ENCODE measurements at places on chromosomes 6 and 20. TPM values are rescaled to one million over a fixed set of nuclear protein-coding genes. Genes with fewer than 3 reads are reported as not detected.

Gene BHLHE23
- total RNA-seq, result not detected

DNA sequence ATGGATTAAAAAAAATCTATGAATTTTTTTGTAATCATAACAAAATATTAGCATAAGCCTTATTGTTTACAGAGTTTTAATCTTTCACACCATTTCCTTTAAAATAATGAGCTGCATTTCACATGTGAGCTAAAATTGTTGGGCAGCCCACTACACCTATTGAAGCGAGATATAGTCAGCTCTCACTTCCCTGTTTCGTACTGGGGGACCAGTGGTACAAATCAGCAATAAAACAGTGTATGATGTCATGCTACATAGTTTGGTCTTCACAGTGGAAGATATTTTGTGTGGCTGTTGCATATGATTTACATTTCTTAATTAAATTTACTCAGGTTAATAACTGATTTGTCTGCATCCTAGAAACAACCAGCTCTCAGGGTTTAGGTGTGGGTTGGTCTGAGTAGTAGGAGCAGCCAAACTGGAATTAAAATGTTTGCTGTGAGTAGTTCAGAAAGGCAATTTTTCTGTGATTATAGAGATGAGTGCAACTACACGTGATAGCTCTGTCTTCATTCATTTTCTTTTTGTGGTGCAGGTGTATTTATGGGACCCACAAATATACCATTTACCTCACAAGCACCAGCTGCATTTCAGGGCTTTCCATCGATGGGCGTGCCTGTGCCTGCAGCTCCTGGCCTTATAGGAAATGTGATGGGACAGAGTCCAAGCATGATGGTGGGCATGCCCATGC is 99.3 kb downstream of the B3GAT2 start:
- no peak for DNase-seq

Gene SYNDIG1
- not detected for total RNA-seq

Gene BANF2
- not detected for total RNA-seq

Gene CTCFL
- total RNA-seq, result not detected

- DNase-seq, result no peak
These were observed 177.0 kb upstream of the MMS22L start for GRCh38 chr6:97459986-97460385.

GRCh38 chr6:151413372-151414145 is 22.2 kb upstream of the ZBTB2 start:
- DNase-seq, result peak; percentile 52

GRCh38 chr6:114125576-114125975 is 154.6 kb upstream of the HDAC2 start:
- no peak for DNase-seq

GRCh38 chr6:39330476-39330875 is 8.0 kb upstream of the KCNK16 start:
- no peak for DNase-seq

- DNase-seq, result no peak
These were observed 59.1 kb downstream of the ADGRF1 start for GRCh38 chr6:46983007-46983411.

- no peak for DNase-seq
These were observed 659.0 kb downstream of the UTRN start for GRCh38 chr6:144944106-144944505.

DNA sequence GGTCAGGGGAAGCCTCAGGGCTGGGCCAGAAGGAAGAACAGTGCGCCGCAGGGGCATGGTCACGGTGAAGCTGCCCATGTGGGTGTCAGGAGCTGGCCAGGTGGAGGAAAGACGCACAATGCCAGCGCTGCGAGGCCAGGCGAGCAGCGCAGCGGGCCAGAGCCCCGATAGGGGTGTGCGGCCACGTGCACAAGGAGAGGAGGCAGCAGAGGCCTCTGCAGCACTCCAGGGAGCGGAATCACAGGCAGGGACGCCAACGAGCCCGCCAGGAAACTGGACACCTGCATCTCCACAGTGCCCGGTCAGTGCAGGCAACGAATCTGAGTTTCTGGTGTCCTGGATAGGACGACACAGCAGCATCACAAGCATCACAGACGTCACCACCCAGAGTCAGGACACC is 35.7 kb downstream of the TAF4 start:
- DNase-seq, result no peak

GRCh38 chr6:14458669-14459266 is 341.2 kb downstream of the CD83 start:
- no peak for DNase-seq

Gene HINT3
- 7.1 TPM for total RNA-seq

Gene PCSK2
- not detected for total RNA-seq

Gene DDR1
- total RNA-seq, result 13.7 TPM

Gene TUBB2B
- 0.41 TPM for total RNA-seq

Gene NRSN1
- total RNA-seq, result not detected

GRCh38 chr6:11824986-11825385 is 46.4 kb upstream of the ADTRP start:
- DNase-seq, result no peak

DNA sequence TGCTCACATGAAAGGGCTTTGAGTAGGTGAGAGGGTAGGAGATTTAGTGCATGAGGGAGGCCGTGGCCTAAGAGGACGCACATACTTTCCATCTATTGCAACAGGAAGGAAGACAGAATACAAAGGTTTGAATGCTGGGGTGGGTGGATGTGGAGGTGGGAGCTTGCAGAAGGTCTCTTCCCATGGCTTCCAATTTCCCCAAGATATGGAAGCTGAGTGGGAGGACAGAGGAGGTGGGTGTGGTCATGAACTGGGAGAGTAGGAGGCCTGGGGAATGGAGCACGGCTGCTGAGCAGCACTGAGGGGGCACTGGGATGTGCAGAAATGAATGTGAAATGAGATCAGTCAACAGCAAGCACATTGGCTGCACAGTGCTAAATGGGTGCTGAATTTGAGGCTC is 70.3 kb downstream of the SCML4 start:
- DNase-seq, result no peak

- DNase-seq, result no peak
These were observed 47.0 kb downstream of the GNAS start for GRCh38 chr20:58899512-58899911.

DNA sequence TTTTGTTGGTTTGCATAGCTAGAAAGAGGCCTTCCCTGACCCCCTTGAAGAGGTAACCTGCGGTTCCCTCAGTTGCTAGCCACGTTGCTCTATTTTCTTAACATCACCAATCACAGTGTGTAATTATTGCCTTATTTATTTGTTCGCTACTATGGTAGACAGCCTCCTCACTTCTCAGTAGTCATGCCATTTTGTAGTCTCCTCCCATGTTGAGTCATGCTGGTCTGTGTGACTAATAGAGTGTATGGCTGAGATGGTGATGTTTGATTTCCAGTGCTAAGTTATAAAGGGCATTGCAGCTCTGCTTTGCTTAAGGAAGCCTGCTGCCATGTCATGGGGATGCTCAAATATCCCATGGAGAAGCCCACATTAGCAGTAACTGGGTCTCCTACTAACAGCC is 236.6 kb upstream of the CHD6 start:
- DNase-seq, result no peak

- DNase-seq, result no peak
These were observed 1336.7 kb upstream of the CITED2 start for GRCh38 chr6:140711019-140711613.

DNA sequence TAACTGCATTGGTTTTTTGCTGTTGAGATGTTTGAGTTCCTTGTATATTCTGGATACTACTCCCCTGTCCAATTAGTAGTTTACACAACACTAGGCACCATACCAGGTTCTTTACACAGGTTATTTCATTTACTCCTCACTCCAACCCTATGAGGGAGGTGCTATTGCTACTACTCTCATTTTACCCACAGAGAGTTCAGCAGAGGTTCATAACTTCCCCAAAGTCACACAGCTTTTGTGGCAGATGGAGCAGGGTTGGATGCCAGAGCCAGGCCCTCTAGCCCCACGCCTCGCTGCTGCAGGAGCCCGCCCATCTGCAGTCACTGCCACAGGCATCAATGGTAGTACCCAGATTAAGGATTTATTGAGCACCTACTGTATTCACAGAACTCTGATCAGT is 61.7 kb upstream of the MAP3K4 start:
- DNase-seq, result no peak

DNA sequence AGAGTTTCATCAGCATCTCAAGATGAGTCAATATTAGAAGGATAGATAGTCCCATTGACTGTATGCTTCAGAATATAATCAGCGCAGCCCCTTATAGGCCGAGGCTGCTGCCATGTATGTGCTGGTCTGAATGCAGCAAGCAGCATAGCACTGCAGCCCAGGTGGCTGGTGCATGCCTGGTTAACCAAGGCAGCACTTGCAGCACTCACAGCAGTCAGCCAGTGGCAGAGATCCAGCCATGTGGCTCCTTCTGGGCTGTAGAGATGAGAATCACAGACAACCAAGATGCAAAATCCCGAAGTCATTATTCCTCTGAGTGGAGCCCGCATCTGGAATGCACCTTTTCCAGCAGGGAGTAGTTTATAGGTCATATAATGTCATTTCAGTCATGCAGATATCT is 251.9 kb downstream of the UST start:
- DNase-seq, result no peak

GRCh38 chr20:16801919-16802651 is 53.9 kb downstream of the OTOR start:
- peak; percentile 13 for DNase-seq

GRCh38 chr6:16240589-16241320 is 2.4 kb downstream of the GMPR start:
- no peak for DNase-seq

Gene KCNK16
- not detected for total RNA-seq

DNA sequence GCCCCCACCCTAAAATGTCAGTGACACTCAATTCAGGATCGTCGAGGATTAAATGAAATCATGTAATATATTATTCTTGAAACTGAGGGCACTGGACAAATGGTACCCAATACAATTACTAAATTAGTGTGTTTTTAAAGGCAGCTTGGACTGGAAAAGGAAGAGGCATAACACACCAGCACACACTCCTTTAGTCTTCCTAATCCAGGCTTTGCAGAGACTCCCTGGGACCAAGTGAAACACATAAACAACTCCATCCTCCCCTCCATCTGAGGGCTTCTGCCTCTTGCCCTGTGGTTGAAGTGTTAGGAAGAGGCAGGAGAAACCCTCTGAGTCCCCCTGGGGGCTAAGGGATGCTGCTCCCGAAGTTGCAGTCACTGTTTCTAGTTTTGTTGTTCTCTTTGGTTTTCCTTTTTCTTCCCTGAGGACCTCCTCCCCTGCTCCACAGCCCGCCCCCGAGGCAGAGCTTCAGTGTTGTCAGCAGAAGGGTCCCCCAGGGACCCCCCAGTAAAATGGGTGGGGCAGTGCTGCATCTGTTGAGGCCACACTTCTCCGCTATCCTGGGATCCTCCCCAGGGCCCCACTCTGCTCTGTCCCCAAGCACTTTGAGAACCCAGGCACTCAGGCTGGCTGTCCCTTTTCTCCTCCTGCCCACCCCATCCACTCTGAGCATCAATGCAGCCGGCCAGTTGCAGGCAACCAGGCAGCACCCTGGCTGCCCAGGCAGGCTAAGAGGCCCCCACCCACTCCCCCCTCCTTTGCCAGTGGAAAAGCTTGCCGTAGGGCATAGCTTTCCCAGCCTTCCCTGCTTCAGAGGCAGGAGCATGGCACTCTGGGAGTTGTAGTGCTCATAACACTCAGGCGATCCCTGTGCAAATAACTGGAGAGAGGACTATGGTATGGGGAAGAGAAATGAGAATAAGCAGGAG is 5.9 kb downstream of the TMEM63B start:
- no peak for DNase-seq

- DNase-seq, result peak; percentile 44
These were observed 8.0 kb downstream of the TP53RK start for GRCh38 chr20:46681032-46681854.

DNA sequence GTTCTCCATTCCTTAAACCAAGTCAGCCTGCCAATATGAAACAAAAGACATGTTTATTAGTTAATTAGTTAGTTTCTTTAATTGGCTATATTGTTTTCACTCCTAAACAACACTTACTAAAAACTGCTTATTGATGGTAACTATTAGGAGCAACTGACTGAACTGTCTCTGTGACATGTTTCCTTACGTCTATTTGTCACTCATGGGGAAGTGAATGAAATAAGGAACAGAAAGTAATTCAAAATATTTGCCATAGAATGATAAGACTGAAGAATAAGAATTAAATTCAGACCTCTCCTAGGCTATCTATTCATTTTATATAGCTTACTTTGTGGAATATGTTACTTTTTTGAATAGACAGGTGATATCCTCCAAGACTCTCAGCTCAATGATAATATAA is 217.2 kb downstream of the LAMA2 start:
- DNase-seq, result no peak

Gene LAMA4
- total RNA-seq, result not detected

Gene HTR1E
- not detected for total RNA-seq

Gene POU3F2
- not detected for total RNA-seq

DNA sequence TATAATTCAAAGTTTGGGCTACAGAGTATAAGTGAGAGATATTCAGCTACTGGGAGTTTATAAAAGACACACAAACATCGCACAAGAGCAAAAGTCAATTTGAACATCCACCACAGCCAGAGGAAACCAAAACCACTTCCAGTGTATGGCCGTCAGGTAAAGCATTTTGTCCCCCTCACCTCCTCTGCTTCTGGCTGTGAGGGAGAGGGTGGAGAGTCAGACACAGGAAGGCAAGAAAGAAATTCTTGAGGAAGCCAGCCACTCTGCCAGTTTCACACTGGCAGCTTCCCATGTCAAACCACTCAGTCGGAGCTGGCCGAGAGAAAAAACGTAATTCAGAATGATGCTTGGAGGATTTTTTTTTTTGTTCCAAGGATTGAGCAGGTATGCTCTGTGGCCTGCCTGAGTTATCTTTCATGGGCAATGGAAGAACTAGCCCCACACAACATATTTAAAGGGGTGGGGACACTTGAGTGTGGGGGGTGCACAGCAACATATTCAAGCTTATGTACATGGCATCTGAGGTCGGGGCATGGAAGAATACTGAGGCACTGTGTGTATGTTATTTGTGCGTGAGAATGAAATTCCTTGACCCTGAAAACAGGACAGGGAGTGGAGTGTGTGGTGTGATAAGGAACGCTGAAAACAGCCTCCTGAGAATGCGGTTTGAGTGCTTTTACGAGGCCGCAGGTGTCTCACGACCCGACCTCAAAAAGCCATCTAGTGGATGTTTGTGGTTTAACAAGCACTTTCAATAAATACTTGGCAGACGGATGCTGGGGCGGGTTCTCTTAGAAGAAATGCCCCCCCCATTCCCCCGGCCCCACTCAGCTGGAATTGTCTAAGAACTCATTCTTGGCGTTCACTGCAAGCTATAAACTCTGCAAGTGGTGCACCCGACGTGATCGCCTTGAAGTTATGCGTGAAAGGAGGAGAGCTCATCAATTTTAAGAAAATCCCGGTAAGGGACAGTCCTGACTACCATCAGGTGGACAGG is 27.5 kb upstream of the ZBTB22 start:
- peak; percentile 62 for DNase-seq

Measured in activated T-helper 2 cell treated with anti-CD3 and anti-CD28 coated beads, Interferon-gamma antibody, Interleukin-2, Interleukin-4, amounts not matched to agents 10 μg/mL and 5 μg/mL and 100 μg/mL, durations not matched to agents 14 hours and 24 hours and 36 hours (primary cell).